ENCODE measurements at places on chromosomes 12 and 14.

- no peak for DNase-seq
These were observed 14.1 kb upstream of the CDH24 start for GRCh38 chr14:23071244-23071920.

GRCh38 chr12:32508626-32509025 is 109.3 kb downstream of the FGD4 start:
- DNase-seq, result no peak

DNA sequence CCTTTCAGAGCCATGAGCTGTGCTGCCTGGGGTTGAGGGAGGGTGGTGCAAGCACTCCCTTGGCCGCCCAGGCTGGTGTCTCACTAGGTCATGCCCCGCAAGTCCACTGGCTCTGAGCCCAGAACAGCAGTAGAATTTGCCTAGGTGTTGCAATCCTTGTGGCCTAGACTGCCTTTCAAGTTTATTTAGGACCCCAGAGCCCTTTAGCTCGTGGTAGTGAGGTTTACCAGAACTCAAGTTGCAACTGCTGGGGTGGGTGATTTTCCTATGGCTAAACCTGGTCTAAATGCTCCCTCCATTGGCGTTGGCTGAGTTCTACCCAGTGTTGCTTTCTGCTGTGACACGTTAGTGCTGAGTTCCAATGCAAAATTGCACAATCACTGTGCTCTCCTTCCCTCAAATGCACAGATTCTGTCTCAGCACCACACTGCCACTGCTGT is 287.2 kb downstream of the BCAT1 start:
- DNase-seq, result no peak

GRCh38 chr12:121718653-121719239 is 6.2 kb downstream of the TMEM120B start:
- no peak for DNase-seq

- no peak for DNase-seq
These were observed 839 bp downstream of the OTUB2 start for GRCh38 chr14:94026889-94027469.

DNA sequence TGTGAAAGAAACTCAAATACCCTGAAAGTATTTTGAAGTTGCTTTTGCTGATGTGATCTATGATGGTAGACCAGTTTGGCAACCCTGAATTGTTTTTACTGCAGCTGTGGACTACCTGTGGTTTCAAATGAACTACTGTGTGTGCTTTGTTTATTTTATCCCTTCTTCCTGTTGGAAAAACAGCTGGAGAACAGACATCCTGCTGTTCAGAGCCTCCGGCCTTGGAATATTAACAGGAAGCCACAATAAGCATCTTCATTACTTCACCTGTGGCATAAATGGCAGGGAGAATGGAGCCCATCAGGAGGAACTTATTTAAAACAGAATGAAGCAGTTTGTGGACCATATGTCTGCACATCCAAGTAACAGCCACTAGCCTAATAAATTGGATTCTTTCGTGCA is 104.8 kb downstream of the DUSP6 start:
- DNase-seq, result no peak

DNA sequence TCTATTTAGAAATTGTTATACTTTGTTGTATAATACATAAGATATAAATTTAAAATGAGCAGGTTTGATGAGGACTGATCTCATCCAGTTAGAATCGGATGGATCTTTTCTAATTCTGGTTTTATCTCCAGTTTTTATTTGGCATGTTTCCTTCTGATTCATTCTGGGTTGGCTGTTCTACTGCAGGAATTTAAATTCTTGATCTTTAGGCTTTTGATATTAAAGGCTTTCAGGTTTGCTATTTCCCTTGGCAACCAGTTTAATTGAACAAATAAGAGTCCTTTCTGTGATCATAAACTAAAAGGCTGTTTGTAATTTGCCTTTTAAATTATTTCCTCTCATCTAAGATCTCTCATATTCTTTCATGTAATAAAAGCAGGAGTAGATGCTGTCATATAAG is 83.4 kb downstream of the PDE6H start:
- DNase-seq, result no peak

- DNase-seq, result no peak
These were observed 25.5 kb downstream of the CEP83 start for GRCh38 chr12:94434171-94434570.

- DNase-seq, result no peak
These were observed 11.8 kb upstream of the AMN1 start for GRCh38 chr12:31740628-31741027.

DNA sequence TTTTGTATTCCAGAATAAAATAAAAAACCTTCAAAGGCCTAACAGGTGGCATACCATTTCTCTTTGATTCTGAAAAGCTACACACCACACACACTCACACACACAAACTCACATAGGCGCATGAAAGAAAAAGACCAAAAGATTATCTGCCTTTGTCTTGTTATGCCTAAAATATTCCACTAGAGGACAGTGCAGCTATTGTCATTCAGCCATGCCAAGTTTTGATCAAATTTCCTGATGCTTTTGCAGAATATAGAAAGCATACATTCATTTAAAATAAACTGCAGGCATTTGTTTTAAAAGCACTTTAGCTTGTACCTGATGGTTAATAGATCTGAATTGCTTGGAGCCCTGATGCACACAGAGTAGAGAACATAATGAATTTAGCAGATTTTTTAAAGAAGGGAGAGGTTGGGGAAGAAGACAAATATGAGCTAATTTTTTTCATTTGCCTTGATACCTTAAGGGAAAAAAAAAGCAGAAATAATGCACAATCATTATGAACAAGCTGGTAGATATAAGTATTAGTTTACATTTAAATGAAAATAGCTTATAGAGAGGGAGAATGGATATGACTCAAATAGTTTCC is 1766.9 kb upstream of the SEL1L start:
- no peak for DNase-seq

All from NCI-H1436 treated with DMSO at 0.1 percent for 48 hours (cell line).